ENCODE measurements at places on chromosomes 13 and 19. TPM values are rescaled to one million over a fixed set of nuclear protein-coding genes. Genes with fewer than 3 reads are reported as not detected.

GRCh38 chr13:30923418-30923817 lies 9.0 kb upstream of the TEX26 start:
- no peak overlapping the region for H3K27ac ChIP-seq
- H3K4me3 ChIP-seq = no peak overlapping the region
- H3K4me1 ChIP-seq = no peaks in the 10 kb centered on the region

DNA sequence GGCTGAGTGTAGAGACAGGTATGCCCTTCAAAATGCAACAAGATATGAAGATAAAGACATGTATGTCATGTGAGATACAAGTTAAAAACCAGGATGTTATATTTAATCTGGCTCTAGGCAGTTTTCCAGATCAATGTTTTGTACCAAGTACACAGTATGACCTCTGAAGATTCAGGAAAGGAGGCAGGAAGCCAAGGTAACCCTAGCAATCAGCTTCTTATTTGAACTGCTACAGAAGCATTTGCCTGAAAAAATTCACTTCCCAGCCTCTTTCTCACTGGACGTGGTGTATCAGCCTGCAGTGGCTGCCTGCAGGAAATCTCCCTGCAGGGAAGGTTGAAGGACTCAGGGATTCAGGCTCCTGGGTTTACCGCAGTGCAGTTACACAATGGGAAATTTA lies 24.1 kb downstream of the OLFM4 start:
- no peak overlapping the region for H3K27ac ChIP-seq
- no peaks in the 10 kb centered on the region for H3K36me3 ChIP-seq
- no peak overlapping the region for H3K4me3 ChIP-seq
- DNase-seq = no peak
- no peaks in the 10 kb centered on the region for H3K27me3 ChIP-seq

DNA sequence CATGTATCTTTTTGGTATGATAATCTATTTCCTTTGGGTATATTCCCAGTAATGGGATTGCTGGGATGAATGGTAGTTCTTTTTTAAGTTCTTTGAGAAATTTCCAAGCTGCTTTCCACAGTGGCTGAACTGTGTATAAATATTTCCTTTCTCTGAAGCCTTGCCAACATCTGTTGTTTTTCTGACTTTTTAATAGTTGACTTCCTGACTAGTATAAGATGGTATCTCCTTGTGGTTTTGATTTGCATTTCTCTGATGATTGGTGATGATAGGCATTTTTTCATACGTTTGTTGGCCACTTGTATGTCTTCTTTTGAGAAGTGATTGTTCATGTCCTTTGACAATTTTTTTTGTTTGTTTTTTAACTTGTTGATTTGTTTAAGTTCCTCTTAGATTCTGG lies 61.6 kb upstream of the PCDH17 start:
- no peak overlapping the region for H3K4me3 ChIP-seq
- H3K27me3 ChIP-seq = no peaks in the 10 kb centered on the region
- H3K27ac ChIP-seq = no peak overlapping the region
- no peaks in the 10 kb centered on the region for H3K4me1 ChIP-seq

DNA sequence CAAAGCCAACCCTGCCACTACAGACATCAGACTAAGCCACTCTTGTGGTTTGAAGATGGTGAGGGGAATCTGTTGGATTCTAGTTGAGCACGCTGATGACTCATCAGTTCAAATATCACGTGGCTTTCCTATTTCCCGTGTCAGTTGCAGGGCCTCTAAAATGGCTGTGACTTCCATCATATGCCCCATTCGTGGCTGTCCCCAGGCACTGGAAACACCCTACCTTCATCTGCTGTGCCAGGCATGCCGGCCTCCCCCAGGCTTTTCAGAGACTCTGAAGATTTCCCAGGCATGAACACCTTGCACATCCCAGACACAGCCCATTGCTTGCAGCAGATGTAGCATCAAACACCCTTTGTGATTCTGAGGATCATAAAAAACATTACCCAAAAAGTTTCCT lies 659.9 kb downstream of the UQCRFS1 start:
- no peaks in the 10 kb centered on the region for H3K4me1 ChIP-seq
- no peak for DNase-seq
- no peaks in the 10 kb centered on the region for H3K36me3 ChIP-seq
- no peak overlapping the region for H3K4me3 ChIP-seq

- no peaks in the 10 kb centered on the region for H3K4me1 ChIP-seq
- no peaks in the 10 kb centered on the region for H3K27me3 ChIP-seq
- H3K36me3 ChIP-seq = no peaks in the 10 kb centered on the region
- H3K27ac ChIP-seq = no peak overlapping the region
- no peak for DNase-seq
- no peak overlapping the region for H3K4me3 ChIP-seq
Measured at GRCh38 chr13:25347151-25347550, 24.6 kb upstream of the ATP8A2 start.

The EFNB2 gene
- total RNA-seq = 2.7 TPM

Measured in pancreas (tissue), 10 donors.